ENCODE measurements at places on chromosomes 5 and 9.

GRCh38 chr5:13944560-13945199, at the start of gene DNAH5:
TSS of gene DNAH5 (minus strand) at chr5:13944688. CDS start at chr5:13944438, 250 bp downstream.
- DNase-seq, result no peak

GRCh38 chr5:74319076-74319475, 321.5 kb downstream of the ENC1 start:
- no peak for DNase-seq

GRCh38 chr9:95313010-95313498, 4.5 kb downstream of the FANCC start:
- DNase-seq, result peak; percentile 2

DNA sequence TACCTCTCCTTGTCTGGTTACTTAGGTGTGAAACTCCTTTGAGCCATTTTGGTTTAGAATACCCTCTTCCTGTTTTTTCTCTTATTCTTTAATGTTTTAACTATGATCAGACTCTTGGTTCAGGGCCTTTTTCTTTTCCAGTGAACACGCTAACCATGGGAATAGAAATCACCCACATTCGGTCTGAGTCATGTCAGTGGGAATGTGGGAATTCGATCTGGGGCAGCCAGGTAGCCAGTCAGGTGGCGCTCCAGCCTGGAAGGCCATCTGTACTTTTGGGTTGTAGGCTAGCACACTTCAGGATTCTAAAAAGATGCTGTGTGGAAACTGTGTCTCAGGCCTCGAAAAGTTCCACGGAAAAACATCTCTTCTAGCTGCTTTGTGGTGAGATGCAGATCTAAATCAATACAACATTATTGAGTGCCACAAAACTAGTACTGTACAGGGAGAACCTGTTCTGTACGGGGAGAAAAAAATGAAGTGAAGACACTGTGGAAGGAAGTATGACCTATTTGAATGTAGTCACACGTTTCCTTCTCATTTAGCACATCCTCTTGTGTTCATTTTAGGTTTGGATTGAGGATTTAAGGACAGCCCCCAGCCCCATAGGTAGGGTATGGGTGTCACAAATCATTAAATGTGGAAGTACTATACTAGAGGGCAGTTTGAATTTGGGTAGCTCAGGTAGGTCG, 36.4 kb downstream of the SNX30 start:
- no peak for DNase-seq

DNA sequence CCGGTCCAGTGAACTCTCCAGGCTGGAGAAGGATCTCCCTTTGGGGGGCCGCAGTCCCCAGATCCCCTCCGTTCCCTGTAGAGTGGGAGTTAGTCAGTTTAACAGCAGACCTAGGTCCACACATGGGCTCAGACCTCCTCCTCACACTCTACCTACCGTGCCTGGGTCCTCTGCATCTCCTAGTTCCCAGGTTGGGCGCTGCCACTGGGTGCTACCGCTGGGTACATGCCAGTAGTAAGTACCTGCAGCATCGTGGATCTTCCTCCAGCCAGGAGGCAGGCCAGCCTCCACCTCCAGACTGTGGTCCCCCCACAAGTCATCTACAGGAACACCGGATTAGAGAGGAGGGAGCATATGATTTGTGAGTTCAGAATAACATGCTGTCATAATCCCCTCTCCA, 802 bp downstream of the APBB3 start:
- DNase-seq, result no peak

DNA sequence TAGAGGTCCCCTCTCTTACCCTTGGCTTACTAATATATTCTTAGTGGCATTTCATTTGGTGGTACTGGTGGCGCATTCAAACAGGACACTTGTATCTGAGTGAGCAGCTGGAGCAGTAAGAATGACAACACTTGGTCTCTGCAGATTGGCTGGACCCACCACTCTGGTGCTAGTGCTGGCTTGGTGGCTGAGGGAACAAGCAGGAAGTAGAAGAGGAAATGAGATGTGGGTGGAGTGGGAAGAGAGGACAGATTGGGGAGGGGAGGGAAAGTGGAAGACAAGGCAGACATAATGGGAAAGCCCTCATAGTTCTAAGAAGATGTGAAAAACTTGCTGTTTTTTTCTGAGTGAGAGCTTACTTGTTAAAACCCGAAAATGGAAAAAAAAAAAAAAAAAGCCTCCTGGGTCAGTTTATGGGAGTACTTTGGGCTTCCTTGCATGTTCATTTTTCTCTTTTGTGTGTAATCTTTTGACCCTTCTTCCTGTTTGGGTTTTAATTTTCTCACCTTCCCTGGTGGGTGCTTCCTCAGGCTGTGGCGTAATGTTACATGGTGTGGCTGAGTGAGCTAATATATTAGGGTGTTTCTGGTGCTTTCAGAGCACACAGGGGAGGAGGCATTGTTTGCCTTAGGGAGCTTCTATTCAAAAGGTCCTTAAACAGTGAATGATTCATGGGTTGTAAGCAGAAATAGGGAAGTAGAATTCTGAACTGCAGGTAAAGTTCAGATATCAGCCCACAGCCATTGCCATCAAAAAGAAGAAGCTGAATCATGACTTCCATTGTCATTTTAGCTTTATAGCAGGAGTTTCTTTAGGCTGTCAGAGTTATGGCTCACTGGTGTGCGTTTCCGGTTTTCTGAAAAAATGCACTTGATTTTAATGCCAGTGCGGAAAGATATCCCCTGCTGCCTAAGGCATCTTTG, 52.3 kb downstream of the TLE4 start:
- DNase-seq, result no peak

DNA sequence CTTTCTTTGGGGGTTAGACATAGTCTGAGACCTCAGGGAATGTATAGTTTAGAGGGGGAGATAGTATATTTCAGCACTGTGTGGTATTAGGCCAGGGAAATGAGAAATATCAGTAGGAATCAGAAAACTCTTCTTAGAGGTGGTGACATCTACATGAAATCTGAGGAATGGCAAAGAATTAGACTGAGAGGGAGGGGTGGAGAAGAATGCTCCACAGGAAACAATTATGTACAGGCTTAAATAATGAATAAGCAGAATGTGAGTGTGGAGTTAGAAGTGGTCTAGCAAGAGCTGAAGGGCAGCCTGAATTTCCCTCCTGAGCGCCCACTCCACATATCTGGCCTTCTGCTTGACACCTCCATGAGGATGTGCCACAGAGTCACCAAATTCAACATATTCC, 3.6 kb upstream of the MACIR start:
- DNase-seq, result no peak

- no peak for DNase-seq
Measured at GRCh38 chr5:125660231-125660895, 762.8 kb upstream of the GRAMD2B start.

- no peak for DNase-seq
Measured at GRCh38 chr5:108061941-108062340, 320.0 kb downstream of the FBXL17 start.
